Activated T-cell treated with anti-CD3 and anti-CD28 coated beads, Interleukin-2, amount 50 U/mL, for 4 hours (primary cell): ENCODE measurements at places on chromosomes 7 and 10.

DNA sequence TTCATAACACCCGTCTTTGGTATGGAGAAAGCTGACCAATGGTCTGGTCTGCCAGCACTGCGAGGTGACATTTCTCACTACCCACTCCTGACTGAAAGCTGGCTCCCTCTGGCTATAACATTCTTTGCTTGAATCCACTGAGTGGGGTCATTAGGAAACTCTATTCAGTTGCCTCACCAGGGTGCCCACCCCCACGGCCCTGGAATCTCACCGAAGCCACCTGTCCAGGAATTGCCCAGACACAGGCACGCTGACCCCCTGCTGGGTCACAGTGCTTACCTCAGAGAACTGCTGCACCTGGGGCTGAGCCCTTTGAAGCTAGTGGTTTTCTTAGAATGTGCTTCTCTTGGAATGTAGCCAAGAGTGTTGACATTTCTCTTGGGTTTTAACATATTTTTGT, 28.6 kb downstream of the HECW1 start:
- no peak for DNase-seq

GRCh38 chr10:89648074-89648473, 3.0 kb upstream of the PANK1 start:
- DNase-seq: no peak

DNA sequence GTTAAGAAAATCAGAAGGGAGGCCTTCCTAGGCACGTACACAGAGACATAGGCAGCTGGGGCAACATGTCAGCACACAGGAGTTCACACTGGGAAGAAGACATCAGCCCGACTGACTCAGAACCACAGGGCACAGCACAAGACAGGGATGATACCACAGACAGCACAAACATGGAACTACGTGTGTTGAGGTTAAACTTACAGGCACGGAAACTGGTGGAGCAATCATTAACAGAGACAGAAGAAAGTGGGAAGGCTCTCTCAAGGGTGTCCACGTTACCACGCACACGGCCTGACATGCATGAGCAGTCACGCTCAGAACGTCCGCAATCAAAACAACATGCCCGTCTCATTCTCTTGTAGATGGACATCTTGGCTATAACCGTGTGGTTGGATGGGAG, 636.4 kb downstream of the KCNMA1 start:
- DNase-seq: no peak

DNA sequence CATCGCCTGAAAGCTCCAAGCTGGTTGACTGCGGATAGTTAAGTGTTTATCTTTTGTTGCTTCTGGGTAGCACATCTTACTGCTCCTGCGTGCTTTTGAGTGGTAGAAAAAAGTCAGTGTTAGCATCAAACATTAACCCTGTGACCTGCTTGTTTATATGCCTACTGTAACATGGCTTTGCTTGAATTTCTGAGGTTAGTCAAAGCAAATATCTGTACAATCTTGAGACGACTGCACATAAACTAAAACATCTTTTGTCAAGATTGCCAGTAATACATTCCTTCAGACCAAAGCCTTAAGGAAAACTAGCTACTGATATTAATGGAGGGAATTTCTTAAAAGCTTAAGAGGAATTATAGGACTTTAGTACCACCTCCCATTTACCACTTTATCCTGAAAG, 163.7 kb downstream of the BAMBI start:
- no peak for DNase-seq

DNA sequence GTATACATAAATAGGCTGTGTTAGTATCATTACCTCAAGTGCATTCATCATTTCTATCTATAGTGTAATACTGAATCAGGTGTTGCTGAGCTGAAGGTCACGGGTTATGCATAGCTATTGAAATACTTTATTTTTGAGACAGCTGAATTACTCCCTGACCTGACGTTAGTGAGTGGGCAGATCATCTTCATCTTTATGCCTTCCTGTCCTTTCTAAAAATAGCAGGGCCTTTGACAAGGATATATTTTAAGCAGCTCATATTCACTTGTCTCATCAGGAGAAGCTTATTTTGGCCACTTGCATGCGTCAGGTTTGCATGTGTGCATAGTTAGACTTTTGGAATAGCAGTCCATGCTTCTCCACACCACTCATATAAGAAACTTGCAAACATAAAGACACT, 63.6 kb upstream of the DKK1 start:
- no peak for DNase-seq

DNA sequence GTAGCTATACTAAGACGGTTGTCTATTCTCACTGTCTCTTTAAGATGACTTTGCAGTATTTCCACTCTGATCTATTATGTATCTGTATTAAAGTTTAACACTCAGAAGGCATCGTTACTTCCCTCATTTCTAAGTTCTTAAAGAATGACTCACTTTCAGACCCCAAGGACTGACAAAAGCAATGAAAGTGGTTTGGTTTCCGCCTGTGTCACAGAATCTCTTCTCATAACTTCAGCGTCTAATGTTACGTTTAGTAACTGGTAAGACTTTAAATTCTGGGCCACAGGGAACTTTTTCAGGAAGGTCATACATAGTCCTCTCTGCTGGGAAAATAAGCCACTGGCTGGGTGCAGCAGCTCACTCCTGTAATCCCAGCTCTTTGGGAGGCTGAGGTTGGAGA, 892.0 kb upstream of the AUTS2 start:
- no peak for DNase-seq

GRCh38 chr10:49560526-49560925, 21.6 kb upstream of the ERCC6 start:
- DNase-seq: no peak

DNA sequence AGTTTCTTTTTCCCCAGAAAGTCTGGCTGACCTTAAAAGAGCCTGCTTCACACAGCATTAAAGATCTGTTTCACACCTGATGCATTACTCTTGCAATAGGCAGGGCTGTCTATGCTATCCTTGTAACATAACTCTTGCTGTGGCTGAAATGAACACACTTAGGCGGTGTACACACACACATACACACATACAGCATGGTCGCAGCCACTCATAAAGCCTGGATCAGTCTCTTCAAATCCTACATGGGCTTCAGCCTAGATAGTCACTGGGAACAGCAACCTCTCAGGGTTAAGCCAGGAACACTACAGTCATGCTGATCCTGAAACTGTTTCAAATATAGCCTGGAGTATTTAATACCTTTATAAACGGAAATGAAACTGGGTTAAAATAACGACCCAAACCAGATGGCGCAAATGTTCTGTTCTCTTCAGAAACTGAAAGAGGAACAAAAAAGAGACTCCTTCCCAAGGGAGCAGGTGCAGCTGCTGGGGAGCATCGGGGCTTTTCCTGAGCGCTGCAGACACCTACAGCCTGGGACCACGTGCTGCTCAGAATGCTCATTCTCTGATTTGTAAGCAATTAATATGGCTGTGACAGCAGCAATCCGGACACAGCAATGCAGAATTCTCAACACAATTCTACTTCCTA, 61.0 kb upstream of the SFMBT2 start:
- no peak for DNase-seq

GRCh38 chr10:110171032-110171431, 36.4 kb upstream of the MXI1 start:
- DNase-seq: no peak

GRCh38 chr10:16155834-16156233, 281.0 kb upstream of the PTER start:
- no peak for DNase-seq
